Head of caudate nucleus (tissue), 42 donors: ENCODE measurements at places on chromosomes 16 and 17.

DNA sequence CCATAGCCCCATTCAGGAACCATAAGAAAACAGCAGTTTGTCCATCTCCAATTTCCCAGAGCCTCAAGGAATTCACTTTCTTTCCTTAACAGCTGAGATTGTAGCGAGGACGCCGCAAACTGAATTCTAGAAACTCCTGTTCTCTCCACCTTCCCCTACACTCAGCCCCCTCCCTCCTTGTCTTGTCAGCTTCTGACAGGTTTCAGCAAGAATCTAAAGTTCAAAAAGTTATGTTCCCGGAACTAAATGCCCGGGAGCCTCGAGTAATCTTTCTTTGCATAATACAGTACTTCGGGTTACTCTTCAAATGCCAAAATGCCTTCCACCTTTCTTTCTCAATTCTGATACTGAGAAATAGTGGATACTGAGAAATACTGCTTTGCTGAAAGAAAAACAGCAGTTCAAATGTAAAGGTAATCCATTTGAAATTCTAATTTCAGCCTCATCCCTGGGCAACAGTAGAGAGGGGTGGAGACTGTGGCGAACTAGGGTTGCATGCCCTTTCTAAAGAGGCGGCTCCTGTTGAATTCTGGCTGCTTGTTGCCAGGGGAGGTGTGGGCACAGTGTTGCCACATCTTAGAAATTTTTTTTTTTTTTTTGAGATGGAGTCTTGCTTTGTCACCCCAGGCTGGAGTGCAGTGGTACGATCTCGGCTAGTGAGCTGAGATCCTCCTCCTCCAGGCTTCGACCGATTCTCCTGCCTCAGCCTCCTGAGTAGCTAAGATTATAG is 63.5 kb upstream of the USP7 start:
- DNase-seq = no peak

- no peak for DNase-seq
Measured at GRCh38 chr16:89261691-89262563, 44.4 kb downstream of the ZNF778 start.

GRCh38 chr17:37047631-37048104 is 98.9 kb downstream of the AATF start:
- DNase-seq = peak; percentile 90

DNA sequence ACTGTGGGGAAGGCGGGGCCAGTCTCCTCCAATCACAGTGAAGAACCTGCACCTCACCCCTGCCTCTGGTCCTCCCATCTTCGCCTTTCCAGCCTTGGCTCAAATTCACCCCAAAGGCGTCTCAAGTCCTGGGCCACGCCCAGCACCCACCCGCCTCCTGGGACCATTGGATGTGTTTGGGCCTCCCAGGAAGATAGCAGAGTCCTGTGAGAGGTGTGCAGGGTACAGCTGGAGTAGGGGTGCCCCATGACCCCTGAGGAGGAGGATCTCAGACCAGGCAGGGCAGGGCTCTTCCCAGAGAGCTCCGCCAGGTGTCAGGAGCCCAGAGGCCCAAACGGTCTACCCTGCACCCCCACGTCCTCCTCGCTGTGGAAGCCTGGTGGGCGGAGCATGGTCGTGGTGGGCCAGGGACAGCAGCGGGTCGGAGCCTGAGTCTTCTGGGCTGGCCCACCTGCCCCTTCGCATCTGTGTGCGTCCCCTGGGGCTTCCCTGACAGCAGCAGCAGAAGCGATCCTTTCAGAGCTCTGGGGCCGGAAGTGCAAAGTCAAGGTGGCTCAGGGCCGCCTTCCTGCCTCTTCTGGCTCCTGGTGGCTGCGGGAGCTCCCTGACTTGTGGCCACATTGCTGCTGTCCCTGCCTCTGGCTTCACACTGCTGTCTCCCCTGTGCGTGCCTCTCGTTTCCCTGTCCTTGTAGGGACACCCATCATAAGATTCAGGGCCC is 34.9 kb upstream of the ZNF469 start:
- DNase-seq = no peak

DNA sequence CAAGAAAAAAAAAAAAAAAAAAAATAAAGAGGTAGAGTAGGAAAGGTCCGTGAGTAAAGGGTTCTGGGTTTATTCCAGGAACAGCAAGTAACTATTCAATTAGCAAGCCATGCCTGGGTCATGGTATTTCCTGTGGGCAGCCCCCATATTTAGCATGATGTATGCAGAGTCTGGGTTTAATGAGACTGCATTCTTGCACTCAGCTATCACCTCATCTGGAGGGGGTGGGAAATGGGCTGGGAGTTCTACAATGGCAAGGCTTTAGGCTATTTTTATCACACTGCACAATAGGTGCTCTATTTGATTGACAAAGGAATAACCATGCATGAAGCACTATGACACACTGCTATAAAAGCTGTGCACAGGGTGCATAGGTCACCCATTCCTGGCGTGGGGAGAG is 104.0 kb upstream of the CCL2 start:
- DNase-seq = peak; percentile 46

DNA sequence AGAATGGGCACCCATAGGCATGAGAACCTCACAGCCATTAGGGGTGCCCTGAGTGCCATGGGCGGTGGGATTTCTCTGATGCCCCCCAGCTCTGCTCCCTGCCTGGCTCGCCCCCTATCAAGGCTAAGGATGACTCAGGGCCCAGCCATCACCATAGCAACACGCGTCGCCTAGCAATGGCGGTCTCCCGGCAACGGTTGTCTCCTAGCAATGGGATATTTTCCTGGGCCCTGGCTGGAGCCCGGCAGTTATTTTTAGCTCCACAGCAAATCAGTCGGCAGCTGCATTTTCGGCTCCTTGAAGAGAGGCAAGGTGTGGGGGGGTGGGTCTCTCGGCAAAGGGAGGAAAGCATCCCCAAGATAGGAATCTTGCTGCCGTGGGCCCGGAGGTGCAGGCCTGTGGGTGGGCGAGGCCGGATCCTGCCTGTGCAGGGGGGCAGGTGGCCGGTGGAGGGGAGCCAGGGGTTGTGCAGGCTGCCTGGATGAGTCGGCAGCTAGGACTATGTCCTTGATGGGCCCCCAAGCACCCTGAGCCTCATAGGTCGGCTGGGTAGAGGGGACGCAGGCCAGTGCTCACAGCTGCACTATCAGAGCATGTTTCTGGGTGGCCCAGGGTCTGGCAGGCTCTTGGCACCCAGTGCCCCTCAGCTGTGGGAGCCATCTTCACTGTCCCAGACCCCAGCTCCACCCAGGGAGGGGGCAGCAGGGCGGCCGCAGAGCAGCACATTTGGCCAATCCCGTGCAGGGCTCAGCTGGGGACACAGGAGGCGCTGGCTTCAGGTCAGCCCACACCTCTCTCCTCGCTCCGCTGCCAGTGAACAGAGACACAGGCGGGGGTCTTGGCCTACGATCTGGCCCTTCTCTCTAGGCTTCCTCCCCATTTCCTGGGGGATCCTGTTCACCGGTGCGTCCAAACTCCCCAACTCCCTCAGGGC is 4.2 kb upstream of the FBXL16 start:
- DNase-seq = peak; percentile 88

- DNase-seq = no peak
Measured at GRCh38 chr17:41338961-41339485, 11.6 kb downstream of the KRT33A start.

DNA sequence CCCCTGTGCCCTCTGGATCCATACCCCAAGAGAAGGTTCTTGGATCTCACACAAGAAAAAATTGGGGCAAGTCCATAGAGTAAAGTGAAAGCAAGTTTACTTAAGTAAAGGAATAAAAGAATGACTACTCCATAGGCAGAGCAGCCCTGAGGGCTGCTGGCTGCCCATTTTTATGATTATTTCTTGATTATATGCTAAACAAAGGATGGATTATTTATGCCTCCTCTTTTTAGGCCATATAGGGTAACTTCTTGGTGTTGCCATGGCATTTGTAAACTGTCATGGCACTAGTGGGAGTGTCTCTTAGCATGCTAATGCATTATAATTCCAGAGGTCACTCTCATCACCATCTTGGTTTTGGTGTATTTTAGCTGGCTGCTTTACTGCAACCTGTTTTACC is 70.8 kb downstream of the NLK start:
- DNase-seq = no peak

DNA sequence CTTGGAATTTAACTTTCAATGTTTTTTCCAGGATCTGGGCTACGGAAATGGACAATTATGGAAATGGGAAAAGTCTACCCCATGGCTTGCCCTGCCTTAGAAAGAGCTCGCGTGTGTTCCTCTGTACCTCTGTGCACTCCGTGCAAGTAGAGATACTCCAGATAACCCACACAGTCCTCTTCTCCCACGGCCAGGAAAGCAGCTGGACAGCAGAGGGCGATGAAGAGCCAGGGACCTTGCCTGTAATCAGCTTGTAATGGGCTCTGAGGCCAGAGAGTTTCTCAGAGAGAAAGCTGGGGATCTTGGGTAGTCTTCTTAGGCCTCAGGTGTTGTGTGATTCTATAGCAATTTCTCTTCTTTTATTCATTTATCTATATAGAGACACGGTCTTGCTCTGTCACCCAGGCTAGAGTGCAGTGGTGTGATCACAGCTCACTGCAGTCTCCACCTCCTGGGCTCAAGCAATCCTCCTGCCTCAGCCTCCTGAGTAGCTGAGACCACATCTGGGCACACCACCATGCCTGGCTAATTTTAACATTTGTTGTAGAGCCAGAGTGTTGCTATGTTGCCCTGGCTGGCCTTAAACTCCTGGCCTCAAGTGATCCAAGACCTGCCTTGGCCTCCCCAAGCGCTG is 2.4 kb upstream of the SOCS7 start:
- peak; percentile 92 for DNase-seq

DNA sequence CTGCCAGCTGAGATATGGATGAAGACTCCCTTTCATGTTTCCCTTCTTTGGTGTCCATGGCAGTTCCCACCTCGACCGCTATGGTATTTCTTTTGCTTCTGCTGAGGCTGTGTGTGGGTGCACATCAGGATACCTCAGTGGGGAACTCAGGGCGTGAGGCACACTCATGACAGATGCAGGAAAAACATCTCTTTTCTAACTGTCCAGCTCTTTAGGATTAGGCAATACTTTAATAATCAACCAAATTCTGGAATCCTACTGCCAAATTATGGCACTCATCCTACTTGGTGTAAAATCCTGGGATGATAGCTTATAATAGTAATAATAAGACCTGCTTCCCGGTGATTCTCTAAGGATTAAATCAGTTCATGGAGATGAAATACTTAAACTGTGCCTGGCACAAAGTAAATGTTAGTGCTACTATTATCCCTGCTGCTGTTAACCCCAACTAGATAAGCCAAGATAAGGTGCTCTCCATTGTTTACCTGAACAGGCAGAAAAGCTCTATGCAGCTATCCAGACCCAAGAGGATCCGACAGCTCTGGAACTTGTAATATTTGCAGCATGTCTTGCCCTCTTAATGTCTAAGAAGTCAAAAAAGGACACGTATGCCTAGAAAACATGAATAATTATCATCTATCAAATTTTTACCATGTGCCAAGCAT is 543.3 kb downstream of the WWOX start:
- DNase-seq = no peak

DNA sequence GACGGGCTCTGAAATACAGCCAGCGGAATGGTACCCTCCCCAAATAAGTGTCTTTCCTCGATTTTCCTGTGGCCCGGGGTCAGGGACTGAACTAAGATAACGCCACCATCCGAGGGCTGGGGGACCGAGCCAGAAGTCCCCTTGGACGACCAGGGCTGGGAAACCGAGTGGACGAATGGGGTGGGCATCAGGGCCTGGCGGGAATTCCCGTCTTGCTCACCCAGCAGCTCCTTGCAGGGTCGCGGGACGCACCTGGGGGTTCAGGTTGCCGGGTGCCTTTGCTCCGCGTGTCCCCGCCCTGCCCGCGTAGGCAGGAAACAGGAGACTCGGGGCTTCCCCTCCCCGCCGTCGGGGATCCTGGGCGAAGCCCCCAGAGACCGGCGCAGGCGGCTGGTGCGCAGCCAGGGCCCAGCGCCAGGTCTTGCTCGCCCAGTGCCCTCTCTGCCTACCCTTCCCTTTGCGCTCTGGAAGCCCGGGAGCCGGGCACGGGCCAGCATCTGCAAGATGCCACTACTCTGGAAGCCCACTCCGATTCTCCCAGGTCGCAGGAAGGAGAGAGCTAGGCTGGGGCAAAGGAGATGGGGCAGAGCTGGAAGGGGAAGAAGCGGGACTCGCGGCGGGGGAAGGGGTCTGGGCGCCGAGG is 665 bp upstream of the GRIN2C start:
- DNase-seq = no peak

DNA sequence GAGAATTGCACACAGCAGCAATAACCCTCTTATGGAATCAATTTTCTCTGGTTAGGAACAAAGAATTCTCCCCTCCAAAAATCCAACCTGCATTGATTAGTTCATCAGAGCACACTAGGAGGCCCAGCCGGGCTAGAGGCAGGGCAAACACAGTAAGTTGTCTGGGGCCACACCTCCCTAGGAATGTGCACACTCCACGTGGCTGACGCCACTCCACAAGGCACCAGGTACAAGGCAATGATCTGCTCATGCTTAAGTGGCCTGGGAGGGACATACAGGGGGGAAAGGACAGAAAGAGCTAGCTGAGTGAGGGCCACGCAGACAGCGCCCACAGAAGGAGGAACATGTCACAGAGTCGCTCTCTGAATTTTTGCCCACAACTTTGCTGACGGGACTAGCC is 107.6 kb downstream of the SLC39A11 start:
- no peak for DNase-seq

- no peak for DNase-seq
Measured at GRCh38 chr17:44375196-44376017, 11.8 kb upstream of the FAM171A2 start.

GRCh38 chr16:21554795-21555585 is 44.4 kb upstream of the METTL9 start:
- DNase-seq = peak; percentile 96

DNA sequence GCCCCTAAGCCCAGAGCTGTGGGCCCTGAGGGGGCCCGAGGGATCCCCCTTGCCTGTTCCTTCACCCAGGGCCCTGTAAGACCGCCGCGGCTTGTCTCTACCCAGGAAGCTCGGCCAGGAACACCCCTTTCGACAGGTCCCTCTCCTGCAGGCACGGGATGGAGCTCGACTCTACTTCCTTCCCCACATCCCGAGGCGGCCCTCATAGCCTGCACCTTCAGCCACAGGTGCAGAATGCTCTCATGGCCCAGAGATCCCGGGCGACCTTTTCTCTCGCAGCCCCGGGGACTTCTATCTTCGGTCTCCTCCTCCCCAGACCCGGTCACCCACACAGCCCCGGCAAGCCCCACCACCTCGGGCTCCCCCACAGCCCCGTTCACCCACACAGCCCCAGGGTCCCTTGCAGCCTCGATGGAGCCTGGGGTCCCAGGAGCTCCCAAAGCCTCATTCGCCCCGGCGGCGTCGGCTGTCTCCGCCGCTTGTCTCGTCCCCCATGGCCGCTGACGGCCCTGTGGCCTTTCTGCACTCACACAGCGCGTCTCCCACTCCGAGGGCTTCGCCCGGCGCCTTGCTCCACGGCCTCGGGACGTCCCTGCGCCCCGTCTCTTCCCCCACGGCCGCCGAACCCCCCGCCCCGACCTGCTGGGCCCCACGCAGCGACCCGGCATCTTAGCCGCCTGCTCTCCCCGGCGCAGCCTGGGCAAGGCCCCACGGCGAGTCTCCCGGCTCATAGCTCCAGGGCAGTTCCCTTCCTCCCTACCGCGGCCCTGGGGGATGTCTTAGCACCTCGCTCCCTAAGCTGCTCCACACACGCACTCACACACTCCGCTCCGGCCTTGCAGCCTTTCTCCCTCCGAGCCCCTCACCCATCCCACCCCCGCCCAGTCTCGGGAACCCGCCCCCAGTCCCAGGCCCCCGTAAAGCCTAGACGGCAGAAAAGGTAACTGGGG is 650 bp downstream of the KIAA0753 start:
- DNase-seq = no peak

GRCh38 chr16:77657016-77657415 is 65.3 kb upstream of the NUDT7 start:
- no peak for DNase-seq
